ENCODE measurements at places on chromosomes 7 and 10. TPM values are rescaled to one million over a fixed set of nuclear protein-coding genes. Genes with fewer than 3 reads are reported as not detected.

DNA sequence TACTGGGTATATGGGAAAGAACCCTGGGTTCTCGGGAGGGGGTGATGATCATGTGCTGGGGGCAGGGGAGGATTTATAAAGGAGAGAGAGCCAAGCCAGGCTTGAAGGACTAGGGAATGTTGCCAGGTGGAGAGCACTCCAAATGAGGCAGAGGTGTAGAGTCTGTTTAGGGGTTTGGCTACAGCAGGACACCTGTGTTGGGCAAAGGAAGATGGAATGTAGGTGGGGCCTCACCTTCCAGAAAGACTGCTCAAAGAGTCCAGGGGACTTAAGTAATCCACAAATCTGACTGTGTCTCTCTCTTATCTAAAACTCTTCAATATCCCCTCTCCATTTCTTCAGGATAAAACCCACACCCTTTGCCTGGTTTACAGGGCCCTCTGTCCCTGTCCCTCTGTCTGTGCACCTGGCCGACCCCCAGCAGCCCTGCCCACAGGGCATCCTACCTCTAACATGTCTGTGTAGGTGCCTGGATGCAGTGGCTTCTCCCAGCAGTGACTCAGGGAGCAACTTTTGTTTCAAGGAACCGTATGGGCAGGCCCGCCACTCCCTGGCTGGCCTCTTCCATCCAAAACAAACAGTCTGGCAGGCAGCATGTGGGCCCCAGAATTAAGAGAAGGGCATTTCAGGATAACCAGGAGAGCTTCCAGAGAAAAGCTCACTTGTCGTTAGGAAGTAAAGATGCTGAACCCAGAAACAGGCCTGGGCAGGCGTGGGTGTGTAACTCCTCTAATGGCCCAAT, 10.6 kb upstream of the PLEKHA1 start:
- no peaks in the 10 kb centered on the region for H3K36me3 ChIP-seq
- no peak overlapping the region for H3K27ac ChIP-seq
- H3K4me1 ChIP-seq, result no peaks in the 10 kb centered on the region
- DNase-seq, result no peak
- no peak overlapping the region for H3K4me3 ChIP-seq

DNA sequence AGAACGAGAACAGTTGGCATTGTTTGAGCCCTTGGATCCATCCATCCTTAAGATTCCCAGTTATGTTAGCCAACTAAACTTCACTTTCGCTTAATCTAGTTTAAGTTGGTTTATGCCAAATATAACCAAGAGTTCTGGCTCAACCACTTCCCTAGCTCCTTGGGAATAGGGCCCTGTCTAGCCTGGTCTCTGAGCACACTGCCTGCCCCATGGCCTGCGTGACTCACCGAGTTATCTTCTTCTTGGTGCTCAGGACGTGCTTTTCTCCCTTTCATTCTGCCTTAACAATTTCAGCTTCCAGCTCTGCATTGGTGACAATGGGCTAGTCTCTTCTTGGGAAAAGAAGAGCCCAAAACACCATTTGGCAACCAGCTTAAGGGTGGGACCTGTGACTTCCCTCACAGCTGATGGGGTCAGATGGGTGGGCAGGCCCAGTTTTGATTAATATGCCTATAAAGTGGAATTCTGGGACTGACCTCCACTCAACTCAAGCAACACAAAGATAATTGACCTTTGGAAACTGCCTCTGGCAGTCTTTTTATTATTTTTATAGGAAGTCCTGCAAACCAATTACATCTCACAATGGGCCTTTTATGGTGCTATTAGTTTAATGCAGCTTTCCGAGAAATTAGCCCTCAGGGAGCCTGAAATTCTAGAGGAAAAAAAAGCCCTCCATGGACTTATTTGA, 126.4 kb downstream of the CFAP58 start:
- H3K4me3 ChIP-seq, result no peak overlapping the region
- no peak for DNase-seq
- no peaks in the 10 kb centered on the region for H3K27me3 ChIP-seq
- no peak overlapping the region for H3K27ac ChIP-seq
- no peaks in the 10 kb centered on the region for H3K36me3 ChIP-seq

GRCh38 chr10:20858292-20859124, 38.6 kb downstream of the NEBL start:
- no peak for DNase-seq
- H3K4me1 ChIP-seq, result no peaks in the 10 kb centered on the region
- H3K27ac ChIP-seq, result no peak overlapping the region
- H3K27me3 ChIP-seq, result no peaks in the 10 kb centered on the region

DNA sequence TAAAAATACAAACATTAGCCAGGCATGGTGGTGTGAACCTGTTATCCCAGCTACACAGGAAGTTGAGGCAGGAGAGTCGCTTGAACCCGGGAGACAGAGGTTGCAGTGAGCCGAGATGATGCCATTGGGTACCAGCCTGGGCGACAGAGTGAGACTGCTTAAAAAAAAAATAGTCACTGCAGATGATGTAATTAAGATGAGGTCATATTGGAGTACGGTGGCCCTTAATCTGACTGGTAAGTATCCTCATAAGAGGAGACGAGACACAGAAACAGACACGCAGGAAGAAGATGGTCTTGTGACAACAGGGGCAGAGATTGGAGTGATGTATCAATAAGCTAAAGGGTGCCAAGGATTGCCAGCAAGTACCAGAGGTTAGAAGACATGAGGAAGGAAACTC, 156.0 kb downstream of the FAM107B start:
- no peak overlapping the region for H3K4me3 ChIP-seq
- H3K4me1 ChIP-seq, result peaks cover 11% of the 10 kb centered on the region
- no peaks in the 10 kb centered on the region for H3K27me3 ChIP-seq
- H3K36me3 ChIP-seq, result no peaks in the 10 kb centered on the region
- DNase-seq, result no peak
- peak overlapping the region; percentile 55 for H3K27ac ChIP-seq

- H3K4me3 ChIP-seq, result no peak overlapping the region
- DNase-seq, result no peak
- no peak overlapping the region for H3K27ac ChIP-seq
- H3K4me1 ChIP-seq, result no peaks in the 10 kb centered on the region
These were observed 681.2 kb upstream of the NRP1 start for GRCh38 chr10:34015700-34016099.

DNA sequence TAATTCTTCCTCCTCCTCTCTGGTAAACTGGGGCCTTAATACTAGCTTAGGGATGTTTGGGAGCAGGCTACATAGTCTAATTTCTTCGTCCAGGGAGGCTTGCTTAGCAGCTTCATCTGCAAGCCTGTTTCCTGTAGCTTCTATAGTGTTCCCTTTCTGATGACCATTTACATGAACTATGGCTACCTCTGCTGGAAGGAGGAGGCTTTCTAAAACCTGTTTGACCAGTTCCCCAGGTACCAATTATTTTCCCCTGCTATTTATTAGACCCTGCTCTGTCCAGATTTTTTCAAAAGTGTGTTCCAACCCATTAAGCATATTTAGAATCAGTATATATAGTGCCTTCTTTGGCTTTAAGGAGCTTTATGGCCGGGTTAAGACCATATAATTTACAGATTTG, 38.8 kb upstream of the DNAH11 start:
- no peak for DNase-seq
- no peaks in the 10 kb centered on the region for H3K27me3 ChIP-seq
- H3K4me3 ChIP-seq, result no peak overlapping the region
- no peaks in the 10 kb centered on the region for H3K36me3 ChIP-seq

DNA sequence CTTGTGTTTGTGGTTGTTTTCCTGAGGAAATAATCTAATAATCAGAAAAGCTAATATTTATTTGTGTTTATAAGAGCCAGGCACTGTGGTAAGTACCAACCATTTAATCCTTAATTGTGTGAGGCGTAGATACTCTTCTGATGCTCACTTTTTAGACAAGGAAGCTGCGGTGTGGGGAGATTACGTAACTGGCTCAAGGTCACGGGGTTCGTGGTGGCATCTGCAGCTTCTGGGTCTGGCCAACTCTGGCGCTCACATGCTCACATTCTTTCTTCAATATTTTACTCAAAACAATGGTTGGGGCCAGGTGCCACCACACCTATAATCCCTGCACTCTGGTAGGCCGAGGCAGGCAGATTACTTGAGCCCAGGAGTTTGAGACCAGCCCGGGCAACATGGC, 77.6 kb downstream of the RALA start:
- no peak overlapping the region for H3K27ac ChIP-seq
- no peak overlapping the region for H3K4me3 ChIP-seq
- DNase-seq, result no peak
- H3K27me3 ChIP-seq, result no peaks in the 10 kb centered on the region

- no peak overlapping the region for H3K4me3 ChIP-seq
- H3K4me1 ChIP-seq, result no peaks in the 10 kb centered on the region
- no peak for DNase-seq
- no peak overlapping the region for H3K27ac ChIP-seq
- H3K36me3 ChIP-seq, result no peaks in the 10 kb centered on the region
These were observed 34.8 kb upstream of the ADO start for GRCh38 chr10:62769574-62770242.

DNA sequence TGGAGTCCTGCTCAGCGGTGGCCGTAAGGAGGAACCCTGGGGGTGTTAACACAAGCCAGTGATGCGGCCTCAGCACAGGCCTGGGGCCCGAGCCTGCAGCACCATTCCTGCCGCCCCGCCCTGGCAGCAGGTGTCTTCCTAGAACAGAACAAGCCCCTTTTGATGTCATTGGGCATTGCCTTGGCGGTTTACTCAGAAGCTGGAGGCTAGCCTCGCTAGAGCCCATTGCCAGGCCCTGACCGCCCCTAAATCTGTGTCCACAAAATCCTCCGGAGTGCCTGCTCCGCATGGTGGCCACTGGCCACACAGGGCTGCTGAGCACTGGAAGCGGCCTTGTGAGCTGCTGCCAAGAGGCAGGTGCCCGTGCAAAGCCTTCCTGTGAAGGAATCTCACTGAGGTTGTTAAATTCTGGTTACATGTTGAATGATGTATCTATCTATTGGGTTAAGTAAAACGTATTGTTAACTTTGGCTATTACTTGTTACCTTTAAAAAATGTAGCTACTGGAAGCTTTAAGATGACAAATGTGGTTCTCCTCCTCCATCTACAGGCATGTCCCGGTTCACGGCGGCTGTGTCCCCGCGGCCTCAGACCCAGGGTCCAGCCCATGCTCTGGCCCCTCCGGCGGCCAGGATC, 1.2 kb upstream of the INPP5A start:
- peaks cover 48% of the 10 kb centered on the region for H3K4me1 ChIP-seq
- H3K27me3 ChIP-seq, result no peaks in the 10 kb centered on the region
- peak; percentile 88 for DNase-seq

GRCh38 chr10:77661674-77662073, 24.1 kb upstream of the KCNMA1 start:
- no peaks in the 10 kb centered on the region for H3K36me3 ChIP-seq
- DNase-seq, result no peak
- H3K27me3 ChIP-seq, result peaks cover 10% of the 10 kb centered on the region
- no peak overlapping the region for H3K4me3 ChIP-seq
- H3K27ac ChIP-seq, result no peak overlapping the region

- no peaks in the 10 kb centered on the region for H3K27me3 ChIP-seq
- no peak overlapping the region for H3K27ac ChIP-seq
- no peak overlapping the region for H3K4me3 ChIP-seq
- DNase-seq, result no peak
- peaks cover 25% of the 10 kb centered on the region for H3K4me1 ChIP-seq
These were observed 9.0 kb downstream of the IQCE start for GRCh38 chr7:2567679-2568278.

DNA sequence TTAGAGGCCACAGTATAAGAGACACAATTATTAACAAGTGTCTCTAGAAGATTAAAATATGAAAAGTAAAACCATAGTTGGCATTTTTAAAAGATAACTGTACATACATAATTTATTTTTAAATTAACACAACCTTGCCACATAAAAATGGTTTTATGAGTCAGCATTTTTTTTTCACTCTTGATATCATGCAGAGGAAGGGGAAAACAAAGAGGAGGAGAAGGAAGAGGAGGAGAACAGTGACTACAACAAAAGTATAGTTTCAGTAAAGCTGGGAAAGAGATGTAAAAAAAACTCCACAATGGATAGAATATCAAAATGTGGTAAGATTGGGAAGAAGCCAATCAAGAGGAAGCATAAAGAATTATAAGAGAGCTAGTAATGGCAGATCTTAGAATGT, 34.0 kb downstream of the CH25H start:
- no peaks in the 10 kb centered on the region for H3K27me3 ChIP-seq
- H3K27ac ChIP-seq, result no peak overlapping the region
- no peak overlapping the region for H3K4me3 ChIP-seq

DNA sequence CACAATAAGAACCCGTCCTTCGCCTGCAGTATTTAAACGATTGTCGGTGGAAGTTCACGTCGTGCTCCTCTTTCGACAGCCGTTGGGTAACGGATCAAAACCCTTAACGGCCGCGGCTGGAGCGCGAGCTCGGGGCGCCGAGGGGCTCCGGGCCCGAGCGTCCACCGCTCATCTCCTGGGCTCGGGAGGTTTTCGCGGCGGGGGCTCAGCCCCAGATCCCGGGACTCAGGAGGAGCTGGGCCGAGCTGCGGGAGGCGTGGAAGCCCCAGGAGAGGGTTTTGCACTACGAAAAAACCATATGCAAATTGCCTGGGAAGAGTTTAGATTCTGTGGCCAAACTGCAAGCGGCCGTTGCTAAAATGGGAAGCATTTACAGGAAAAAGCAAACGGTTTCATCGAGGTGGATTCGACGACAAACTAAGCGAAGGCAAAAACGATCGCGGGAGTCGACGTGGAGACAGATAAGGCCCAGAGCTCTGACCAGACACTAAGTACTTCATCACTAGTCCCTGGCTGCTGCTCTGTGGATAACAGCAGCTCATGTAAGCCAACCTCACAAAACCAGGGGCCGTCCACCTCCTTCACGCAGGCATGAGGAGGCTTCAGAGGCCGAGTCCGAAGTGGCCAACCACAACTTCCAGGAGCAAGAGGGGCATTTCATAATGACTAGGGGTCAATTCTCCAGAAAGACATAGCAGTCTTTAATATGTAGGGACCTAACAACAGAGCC, 129.7 kb downstream of the MARCHF5 start:
- H3K36me3 ChIP-seq, result no peaks in the 10 kb centered on the region
- H3K27me3 ChIP-seq, result peaks cover 23% of the 10 kb centered on the region
- DNase-seq, result no peak
- H3K27ac ChIP-seq, result no peak overlapping the region
- H3K4me1 ChIP-seq, result peaks cover 12% of the 10 kb centered on the region

- H3K27me3 ChIP-seq, result no peaks in the 10 kb centered on the region
- DNase-seq, result no peak
- H3K27ac ChIP-seq, result no peak overlapping the region
- H3K36me3 ChIP-seq, result no peaks in the 10 kb centered on the region
These were observed 44.0 kb upstream of the COL13A1 start for GRCh38 chr10:69757553-69758309.

DNA sequence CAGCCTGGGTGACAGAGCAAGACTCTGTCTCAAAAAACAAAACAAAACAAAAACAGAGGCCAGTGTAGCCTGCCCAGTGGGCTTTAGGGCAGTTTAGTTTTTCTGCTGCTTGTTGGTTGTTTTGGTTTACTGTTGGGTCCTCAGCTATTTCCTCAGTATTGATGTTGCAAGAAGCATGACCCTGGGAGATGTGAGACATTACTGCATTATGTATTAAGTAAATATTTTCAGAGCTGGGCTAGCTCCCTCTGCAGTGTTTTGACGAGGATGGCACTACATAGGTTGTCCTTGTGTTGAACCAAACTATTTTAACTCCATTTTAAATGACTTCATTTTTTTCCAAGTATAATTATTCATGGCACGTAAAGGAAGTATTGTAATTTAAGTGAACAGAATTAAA, 4.8 kb downstream of the AKAP9 start:
- H3K27me3 ChIP-seq, result no peaks in the 10 kb centered on the region
- peaks cover 61% of the 10 kb centered on the region for H3K4me1 ChIP-seq
- DNase-seq, result no peak
- H3K36me3 ChIP-seq, result no peaks in the 10 kb centered on the region
- H3K4me3 ChIP-seq, result no peak overlapping the region

Gene TFEC
- 29.1 TPM for total RNA-seq

Gene BRI3
- 246 TPM for total RNA-seq

Gene TRPV6
- total RNA-seq, result not detected

Gene SPDYE9
- total RNA-seq, result not detected

Gene LIPJ
- total RNA-seq, result not detected

Gene FKBP9
- 78.4 TPM for total RNA-seq

All from spleen (tissue), 13 donors.